NCI-H82 (cell line): ENCODE measurements at places on chromosomes 1 and 21.

DNA sequence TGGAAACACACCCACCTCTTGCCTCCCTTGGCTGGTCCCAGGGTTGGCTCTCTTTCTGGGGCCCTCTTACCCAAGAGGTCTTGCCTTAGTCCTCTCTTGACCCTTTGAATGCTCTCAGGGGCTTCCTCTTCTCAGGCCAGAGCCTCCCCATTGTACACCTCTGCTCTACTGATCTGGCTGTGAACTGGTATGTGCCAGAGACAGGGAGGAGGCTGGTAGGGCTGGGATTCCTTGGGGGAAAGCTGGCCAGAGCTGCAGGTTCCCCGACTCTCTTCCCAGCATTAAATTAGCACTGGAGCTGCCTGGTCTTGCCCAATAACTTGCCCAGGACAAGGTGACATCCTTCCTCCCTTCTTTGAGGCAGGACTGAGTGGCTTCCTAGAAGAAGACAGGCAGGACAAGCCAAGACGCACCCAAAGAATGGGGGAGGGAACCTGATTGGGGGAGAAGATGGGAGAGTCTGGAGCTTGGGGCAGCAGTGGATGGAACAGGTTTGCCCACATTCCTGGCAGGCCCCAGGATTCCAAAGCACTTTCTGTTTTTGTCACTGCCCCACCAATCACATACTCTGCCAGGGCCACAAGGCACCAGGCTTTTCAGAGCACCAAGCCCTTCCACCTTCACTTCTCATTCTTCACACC lies 37.2 kb upstream of the CITED4 start:
- no peak for DNase-seq

GRCh38 chr1:151509350-151510019 lies 1.7 kb upstream of the CGN start:
- no peak for DNase-seq

GRCh38 chr1:228272331-228272791 lies 64.5 kb downstream of the OBSCN start:
- no peak for DNase-seq

DNA sequence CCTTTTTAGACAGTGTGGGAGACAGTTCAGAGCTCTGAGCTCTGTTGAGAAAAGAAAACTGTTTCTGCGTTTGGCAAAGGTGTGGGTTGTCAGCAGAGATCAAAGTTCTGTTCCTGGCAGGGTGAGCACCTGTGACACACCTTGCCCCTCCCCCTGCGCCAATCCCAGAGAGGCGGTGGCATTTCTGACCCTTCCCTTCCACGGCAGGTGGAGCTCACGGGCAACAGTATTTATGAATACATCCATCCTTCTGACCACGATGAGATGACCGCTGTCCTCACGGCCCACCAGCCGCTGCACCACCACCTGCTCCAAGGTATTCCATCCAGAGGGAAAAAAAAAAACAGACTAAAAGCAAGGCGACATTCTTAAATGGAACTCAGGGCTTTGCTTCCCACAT lies 20.7 kb downstream of the SIM2 start:
- DNase-seq: no peak

DNA sequence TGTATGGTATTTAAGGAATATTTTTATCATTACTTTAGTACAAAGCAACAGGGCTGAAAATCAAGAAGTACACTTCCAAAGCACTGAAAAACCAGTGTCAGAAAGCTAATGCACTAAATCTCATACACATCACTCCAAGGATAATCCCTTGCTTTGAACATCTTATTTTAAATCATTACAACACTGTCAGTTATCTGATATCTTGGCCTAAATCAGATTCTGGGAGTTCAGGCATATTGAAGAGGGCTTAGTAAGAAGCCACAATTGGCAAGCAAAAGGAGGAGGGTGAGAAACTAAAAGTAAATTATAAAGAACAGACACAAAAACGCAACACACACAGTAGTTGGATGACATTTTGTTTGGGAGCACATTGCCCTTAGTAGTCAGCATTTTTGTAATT lies 448.4 kb downstream of the PCP4 start:
- DNase-seq: peak; percentile 63

- DNase-seq: no peak
These were observed 54.6 kb downstream of the DPH5 start for GRCh38 chr1:100971021-100971420.

DNA sequence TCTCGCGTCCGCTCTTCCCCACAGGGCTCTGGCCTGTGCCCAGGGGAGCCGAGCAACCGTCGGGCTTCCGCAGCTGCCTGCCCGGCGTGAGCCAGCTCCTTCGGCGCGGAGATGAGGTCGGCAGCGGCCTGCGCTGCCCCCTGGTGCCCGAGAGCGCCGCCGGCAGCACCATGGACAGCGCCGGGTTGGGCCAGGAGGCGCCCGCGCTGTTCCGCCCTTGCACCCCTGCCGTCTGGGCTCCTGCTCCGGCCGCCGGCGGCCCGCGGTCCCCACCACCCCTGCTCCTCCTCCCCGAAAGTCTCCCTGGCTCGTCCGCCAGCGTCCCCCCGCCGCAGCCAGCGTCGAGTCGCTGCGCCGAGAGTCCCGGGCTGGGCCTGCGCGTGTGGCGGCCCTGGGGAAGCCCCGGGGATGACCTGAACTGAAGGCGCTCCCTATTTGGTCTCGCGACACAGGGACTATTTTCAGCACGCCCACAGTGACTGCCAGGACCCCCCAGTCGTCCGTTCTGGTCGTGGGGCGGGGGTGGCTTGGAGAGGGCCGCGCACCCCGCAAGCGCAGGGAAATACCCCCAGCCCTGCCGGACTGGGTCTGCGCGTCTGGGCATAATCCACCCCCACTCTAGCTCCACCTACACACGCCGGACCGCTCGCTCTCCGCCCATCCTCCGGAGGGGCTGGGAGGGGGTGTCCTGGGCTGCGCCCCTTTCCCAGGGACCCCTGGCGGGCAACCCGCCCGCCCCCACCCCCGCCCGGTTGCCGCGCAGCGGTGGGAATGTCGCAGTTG lies 1.3 kb downstream of the HES3 start:
- DNase-seq: peak; percentile 87

GRCh38 chr1:242530761-242531160 lies 6.3 kb upstream of the PLD5 start:
- DNase-seq: no peak

GRCh38 chr1:6962478-6962995 lies 177.3 kb downstream of the CAMTA1 start:
- peak; percentile 100 for DNase-seq

GRCh38 chr1:200279810-200280411 lies 129.9 kb downstream of the ZNF281 start:
- DNase-seq: peak; percentile 83

DNA sequence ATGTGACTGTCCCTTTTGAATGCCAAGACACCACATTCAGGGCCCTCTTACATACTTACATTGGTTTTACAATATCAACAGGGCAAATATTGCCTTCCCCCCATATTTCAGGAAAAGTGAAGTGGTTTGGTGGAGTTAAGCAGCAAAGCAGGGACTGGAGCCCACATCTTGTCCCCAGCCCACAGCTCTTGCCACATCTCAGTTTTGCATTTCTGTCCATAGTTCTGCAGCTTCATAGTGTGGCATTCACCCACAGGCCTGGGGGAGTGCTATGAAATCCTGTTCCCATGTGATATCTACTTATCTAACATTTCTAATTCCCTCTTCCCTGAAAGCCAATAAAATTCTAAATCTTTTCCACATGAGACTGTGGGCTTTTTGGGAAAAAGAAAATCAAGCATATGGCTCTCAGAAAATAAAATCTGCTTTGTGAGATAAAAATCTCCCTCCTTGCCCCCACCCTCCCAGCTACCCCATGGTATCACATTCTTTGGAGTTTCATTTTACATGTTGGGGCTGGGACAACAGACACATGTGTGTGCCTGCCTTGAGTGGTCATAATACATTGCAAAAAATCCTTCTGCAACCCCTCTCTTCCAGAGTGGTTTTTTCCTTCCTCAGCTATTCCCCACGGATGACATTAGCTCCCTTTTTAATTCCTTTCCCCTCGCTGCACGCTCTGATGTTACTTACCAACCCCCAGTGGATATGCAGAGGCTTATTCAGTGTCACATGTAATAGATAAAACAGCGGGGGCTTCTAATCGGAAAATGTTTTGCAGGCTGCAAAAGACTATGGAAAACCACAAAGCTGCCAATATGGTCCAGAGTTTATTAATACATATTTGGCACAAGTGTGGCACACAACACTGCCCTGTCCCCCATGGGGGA lies 20.5 kb upstream of the CD2 start:
- DNase-seq: peak; percentile 27

- DNase-seq: no peak
These were observed 31.5 kb downstream of the TNFSF4 start for GRCh38 chr1:173175514-173176145.

- no peak for DNase-seq
These were observed 15.7 kb downstream of the RPTN start for GRCh38 chr1:152143150-152143887.

- DNase-seq: no peak
These were observed 6.8 kb downstream of the CORT start for GRCh38 chr1:10456661-10457060.

DNA sequence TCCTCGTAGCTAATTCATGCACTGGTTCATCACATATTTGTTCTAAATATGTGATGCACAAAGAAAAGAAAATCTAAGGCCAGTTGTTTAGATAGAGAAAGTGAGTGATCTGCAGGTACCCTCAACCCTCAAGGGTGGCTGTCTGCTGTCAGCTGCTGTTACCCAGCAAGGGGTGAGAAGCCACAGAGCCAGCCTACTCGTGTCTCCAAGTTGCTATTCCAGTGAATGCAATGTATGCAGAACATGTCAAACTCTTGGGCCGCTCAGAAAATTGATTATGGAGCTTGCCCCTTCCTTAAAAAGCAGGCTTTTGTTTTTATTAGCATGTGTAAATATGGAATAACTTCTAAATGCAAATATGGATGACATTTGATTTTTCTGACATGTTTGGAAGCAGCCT lies 336.3 kb upstream of the ST6GALNAC5 start:
- DNase-seq: peak; percentile 26

DNA sequence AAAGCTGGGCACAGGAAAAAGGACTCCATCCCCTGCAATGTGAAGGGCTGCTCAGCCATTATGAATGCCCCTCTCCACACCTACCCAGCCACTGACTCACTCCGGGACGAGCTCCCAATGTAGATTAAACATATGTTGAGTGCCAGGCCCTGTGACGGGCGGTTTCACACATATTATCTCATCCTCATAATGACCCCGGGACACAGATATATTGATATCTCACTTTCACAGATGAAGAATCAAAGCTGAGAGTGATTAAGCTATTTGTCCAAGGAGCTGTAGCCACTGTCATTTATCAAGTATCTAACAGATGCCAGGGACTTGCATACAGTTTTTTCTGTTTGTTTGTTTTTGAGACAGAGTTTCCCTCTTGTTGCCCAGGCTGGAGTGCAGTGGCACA lies 35.0 kb upstream of the SLC30A1 start:
- DNase-seq: no peak

GRCh38 chr1:201982623-201983379 lies at the start of gene RNPEP:
Gene RNPEP (plus strand): TSS chr1:201982648. CDS start chr1:201982667, 19 bp downstream.
- DNase-seq: peak; percentile 92

DNA sequence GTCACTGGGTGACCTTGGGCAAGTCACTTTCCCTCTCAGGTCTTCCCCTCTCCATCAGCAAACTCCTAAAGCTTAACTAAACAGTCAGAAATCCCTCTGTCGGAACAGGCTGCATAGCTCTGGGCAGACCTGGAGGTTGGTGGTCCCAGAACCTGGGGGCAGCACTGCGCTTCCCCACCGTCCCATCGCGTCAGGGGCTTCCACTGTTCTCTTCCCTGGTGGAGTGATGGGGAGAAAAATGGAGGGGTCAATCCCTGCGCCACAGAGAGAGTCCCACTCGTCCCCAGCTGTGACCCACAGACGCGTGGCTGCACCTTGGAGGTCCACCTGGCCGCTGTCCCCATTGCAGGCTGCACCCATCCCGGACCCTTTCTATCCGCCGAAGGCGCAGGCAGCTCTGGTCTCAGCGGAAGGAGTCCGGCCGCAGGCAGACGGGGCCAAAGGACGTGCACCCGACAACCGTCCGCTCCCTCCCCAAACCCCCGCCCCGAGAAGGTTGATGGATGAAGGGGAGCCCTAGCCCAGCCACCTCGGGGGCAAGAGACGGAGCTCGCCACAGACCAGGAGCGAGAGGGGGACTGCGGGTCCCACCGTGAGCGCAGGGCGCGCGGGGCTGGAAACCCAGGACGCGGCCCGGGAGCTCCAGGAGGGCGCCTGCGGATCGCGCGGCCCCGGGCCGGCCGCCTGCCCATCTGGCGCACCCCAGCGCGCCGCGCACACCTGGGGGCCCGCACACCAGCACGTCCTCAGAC lies 588 bp upstream of the WNT3A start:
- DNase-seq: no peak

GRCh38 chr21:38140207-38140903 lies 116.4 kb upstream of the KCNJ15 start:
- DNase-seq: peak; percentile 94

GRCh38 chr1:52195161-52195560 lies 53.3 kb downstream of the ZFYVE9 start:
- DNase-seq: no peak

DNA sequence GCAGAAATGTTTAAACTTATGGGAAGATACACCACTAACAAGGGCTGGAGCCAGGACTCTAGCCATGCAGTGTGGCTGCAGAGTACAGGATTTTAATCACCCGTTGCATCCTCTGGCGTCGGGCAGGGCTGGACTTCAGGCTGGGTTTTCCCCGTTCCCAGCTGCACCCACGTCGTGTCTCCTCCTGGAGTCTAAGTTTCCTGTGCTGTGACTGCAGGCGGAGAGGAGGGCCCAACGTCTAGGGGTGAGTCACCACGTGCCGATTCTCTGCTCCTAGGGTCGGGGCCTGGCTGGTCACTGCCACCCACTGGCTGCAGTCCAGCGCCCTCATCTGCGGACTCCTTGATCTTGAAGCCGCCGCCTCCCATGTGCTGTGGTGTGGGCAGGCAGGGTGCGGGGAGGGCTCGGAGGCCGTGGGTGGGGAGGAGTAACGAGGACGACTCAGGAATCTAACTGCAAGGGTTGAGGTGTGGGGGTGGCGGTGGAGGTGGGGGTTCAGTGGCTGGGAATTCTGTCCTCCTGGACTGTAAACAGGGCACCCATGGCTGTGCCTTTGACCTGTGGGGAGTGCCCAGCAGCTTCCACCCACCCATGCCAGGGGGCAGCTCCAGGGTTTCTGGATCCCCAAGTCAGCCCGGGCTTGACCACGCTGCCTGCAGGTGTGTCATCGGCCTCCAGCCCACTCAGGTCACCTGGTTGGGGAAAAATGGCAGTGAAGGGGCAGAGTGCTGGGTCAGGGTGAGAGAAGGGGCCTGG lies 77.8 kb downstream of the ALPL start:
- DNase-seq: peak; percentile 53

- no peak for DNase-seq
These were observed 30.5 kb upstream of the B3GALT2 start for GRCh38 chr1:193216920-193217319.

DNA sequence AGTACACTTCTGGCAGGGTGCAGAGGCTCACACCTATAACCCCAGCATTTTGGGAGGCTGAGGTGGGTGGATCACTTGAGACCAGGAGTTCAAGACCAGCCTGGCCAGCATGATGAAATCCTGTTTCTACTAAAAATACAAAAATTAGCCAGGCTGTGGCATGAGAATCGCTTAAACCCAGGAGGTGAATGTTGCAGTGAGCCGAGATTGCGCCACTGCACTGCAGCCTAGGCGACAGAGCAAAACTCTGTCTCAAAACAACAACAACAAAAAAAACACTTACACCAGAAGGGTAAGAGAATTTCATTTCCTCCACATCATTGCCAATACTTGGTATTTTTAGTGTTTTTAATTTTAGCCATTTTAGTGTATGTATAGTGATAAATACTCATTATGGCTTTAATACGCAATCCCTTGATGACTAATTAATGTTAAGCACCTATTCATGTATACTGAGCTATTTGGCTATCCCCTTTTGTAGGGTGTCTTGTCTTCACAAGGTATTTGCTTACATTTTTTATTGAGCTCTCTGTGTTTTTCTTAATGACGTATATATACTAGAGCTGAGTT lies 77.1 kb upstream of the TNR start:
- DNase-seq: no peak
